ENCODE measurements at places on chromosomes 6 and 20.

- DNase-seq = no peak
Observed at GRCh38 chr6:9200712-9201111, 765.4 kb upstream of the SLC35B3 start.

DNA sequence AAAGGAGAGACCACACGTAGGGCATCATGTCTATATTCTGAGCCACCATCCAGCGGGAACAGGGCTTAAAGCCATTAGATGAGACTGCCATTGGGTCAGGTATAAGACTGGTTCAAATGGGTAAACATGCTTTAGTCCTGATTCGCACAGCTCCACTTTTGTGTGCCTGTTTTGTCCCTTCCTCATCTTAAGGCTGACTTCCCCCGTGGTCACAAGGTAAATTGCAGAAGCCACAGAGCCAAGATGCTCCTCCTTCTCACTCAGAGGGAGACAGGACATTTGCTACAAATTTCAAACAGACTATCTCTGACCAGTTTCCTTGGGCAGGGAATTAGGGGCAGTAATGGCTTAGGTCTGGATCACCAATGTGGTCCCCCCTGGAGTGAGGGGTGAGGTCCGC is 11.4 kb upstream of the IFNGR1 start:
- no peak for DNase-seq

- DNase-seq = no peak
Observed at GRCh38 chr6:22411376-22412105, 114.7 kb upstream of the PRL start.

DNA sequence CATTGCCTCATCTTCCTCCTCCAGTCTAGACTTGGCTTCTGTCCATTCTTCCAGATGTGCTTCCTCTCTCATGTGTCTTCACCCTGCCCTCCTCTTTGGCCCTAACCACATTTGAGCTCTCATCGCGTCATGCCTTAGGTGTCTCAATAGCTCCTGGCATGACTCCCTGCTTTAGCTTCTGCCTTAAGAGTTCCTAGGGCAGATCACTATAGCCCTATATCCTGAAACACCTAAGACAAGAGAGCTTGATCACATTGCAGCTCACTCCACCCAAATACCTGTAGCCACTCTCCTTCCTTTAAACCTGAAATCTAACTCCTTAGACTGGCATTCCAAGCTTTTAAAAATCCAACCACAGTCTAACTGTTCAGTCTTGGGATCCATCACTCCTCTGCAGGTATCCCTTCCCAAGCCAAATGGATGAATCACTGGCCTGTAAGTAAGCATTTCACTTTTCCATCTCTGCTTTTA is 69.0 kb upstream of the STXBP5 start:
- no peak for DNase-seq

- no peak for DNase-seq
Observed at GRCh38 chr6:140537834-140538705, 1163.6 kb upstream of the CITED2 start.

DNA sequence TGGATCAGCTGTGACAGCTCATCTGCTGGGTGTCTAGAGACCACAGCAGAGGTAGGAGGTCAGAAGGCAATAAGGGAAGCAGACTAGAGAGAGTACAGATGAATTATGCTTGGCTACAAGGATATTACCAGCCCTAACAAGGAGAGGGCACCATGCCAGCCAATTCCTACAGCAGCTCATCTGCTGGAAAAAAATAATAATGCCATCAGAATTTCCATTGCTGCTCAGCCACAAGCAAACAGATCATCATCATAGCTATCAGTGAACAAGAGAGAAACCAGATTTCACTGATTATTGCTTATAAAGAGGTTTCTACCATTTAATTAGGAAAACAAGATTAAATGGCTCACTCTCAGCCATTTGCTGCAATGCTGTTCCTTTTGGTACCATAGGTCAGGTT is 66.5 kb downstream of the PSMG4 start:
- no peak for DNase-seq

DNA sequence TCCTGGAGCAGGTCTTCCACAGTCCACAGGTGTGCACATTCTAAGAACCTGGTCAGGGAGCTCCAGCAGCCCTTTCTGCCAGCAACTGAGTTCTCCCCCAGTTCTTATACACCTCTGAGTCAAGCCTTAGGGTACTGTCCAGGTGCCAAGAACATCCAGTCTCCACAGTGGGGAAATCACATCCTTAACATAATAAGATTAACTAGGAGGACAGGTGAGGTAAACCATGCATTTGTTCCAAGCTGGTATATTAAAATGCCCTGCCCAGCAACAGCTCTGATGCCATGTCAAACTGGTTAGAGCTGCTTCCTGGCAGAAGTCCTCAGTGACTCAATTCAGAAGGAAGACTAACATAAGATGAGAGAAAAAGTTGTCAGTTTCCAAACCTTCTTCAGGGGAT is 303.9 kb upstream of the SGK1 start:
- DNase-seq = no peak

DNA sequence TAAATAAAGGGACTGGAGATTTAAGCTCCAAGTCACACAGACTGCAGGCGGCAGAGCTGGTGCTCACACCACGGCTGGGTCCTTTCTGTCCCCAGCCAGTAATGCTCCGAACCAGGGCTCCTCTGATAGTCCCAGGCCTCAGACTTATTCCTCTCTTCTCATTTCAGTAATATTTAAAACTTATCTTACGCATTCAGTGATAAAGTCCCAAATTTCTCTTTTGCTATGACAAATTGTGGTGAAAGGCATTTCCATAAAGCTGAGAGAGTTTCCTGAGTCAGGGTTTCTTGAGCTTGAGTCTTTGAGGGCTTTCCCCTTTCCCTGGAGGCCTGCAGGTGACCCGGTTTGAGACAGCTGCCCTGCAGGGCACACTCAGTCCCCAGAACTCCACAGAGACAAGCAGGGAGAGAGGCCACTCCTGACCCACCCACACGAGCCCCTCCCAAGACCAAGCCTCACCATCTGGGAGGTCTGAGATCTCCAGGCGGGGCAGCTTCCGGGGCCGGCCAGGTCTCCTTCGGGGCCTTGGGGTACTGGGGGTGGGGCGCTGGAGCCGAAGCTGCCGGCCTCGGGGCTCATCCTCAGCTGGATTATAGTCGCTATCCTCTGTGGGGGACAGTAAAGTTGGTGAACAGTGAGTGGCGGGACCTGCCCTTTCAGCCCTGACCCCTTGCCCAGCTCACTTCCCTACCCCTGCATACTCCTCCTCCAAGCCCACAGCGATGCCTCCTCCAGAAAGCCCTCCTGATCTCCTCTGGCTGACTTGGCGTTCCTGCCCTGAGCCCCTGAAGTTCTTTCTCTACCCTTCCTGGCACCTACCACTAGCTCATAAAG is 6.6 kb downstream of the ZNF335 start:
- DNase-seq = no peak

GRCh38 chr20:22576733-22577514 is 7.4 kb downstream of the FOXA2 start:
- no peak for DNase-seq

GRCh38 chr6:72522735-72523141 is 99.1 kb upstream of the KCNQ5 start:
- no peak for DNase-seq

DNA sequence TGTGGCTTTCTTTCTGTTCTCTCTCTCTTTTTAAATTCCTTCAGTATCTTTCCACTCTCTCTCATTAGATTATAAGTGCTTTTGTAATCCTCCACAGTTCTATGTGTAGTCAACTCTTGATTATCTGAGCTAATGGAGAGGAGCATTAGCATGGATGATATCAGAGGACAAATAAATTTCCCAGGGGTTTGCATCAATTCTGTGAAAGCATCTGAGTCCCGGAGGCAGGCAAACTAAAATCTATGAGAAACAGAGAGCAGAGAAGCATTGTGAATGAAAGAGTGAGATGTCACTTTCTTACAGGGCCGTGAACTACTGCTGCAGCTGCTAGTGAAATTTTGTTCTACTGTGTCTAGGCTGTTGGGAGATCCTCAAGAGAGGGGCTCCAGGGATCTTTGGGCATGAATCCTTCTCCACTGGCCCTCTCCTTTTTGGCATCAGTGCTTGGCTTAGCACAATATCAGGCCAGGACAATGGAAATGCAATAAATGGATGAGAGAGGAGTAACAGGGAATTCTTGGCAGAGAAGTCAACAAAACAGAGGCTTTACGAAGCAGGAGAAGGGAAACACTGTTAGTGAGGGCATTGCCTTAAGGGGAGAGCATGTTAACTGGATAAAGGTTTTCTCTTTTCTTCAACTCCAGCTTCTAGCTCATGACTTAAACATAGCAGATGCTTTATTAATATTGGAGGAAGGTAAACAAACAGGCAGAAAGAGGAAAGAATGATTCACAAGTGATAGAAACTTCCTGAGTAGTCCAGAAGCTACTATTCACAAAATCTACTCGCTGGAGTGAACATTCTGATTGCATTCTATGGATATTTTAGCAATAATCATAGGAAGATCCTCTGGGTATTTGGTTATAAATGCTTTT is 847.0 kb upstream of the MAP3K7 start:
- DNase-seq = no peak

GRCh38 chr6:140062043-140063020 is 687.9 kb upstream of the CITED2 start:
- no peak for DNase-seq

- DNase-seq = no peak
Observed at GRCh38 chr6:73264446-73264845, 1.4 kb upstream of the KHDC1 start.

- no peak for DNase-seq
Observed at GRCh38 chr20:31915491-31916280, 36.2 kb downstream of the PDRG1 start.

DNA sequence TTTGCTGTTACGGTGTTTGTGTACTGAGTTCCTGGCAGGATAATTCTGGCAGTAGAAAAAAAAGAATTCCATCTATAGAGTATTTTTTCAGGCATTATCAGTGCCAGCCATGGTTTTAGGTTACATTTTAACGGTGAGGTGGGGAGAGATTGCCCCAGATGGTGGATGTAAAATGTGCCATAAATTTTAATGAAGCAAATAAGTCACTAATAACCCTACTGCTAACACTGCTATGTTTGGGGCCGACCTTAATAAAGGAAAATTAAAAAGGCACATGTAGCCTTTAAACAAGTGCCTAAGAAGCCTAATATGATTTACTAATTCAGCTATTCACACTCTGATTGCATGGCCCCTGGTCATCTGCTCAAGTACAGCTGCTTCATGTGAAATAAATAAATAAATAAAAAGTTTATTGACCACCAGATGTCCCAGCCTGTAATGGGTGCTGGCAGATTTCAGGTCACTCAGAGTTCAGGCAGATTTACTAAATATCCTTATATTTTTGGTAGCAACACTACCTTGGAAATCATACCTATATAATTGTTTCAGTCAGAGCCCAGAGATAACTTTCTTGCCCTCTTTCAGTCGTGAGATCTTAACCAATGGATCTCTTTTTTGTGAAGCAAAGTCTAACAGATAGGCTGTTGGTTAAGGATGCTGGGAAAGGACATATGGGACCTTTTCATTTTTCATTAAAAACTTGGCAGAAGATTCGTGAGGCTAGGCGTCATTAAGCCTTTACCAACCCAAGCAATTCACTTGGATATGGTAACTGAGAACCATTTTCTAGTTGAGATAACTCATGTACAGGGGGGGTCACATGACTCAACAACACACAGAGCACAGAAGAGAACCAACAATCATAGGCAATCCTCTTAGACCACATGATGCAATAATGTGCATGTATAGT is 495.0 kb upstream of the NRSN1 start:
- DNase-seq = no peak

- DNase-seq = no peak
Observed at GRCh38 chr6:137362878-137363804, 131.1 kb downstream of the OLIG3 start.

DNA sequence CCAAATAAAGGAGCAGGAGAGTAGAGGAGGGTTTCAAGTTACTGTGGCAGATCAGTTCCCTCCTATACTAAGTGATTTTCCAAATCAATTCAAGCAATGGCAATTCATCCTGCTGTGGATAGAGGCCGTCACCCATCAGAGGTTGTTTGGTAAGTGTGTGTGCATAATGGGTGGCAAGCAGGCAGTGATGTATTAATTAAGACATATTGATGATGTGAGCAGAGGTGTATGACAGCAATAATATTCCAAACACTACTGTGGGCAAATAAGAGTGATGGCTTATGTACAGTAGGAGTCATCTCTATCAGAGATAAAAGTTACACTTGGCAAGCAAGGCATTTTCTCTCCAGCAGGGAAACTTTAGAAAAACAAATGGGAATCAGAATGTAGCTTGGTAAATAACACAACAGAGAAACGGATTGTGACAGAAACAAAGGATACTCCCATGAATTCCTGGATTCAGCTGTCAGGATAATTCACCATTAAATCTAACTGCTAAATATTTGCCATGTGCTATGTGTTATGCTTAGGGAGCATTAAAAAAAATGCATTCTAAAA is 196.3 kb downstream of the KHDC1L start:
- no peak for DNase-seq

- DNase-seq = no peak
Observed at GRCh38 chr6:73669005-73669404, 15.2 kb upstream of the SLC17A5 start.

DNA sequence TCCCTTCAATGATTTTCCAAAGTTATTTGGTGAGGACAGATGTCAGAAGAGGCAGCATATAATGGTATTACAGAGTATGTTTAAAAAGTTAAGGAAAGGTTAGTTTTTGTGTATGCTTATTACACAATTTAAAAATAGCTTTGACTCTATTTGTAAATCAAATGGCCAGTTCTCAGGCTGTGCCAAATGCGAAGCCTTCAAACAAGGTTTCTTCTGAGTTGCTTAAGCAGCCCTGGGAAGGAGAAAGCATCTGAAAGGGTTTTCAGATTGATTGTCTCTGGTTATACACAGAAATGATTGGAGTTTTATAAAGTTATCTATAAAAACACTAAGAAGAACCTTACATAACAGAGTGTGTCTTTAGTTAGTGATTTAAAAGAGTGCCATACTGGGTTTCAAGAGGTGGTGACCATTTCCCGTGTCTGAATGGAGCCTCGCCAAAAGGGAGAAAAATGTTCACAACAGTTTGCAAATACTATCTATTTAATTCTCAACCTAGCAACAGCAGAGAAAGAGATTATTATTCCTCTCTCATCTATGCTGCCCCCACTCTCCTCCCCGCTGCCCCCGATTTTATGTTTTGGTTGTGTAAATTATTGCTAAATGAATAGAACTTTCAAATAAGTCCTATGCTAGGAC is 16.7 kb downstream of the CD109 start:
- no peak for DNase-seq

- DNase-seq = no peak
Observed at GRCh38 chr6:99993533-99994251, at the start of gene MCHR2. MCHR2 (minus strand) TSS chr6:99994223; CDS start chr6:99956147, 38,076 bp downstream.

DNA sequence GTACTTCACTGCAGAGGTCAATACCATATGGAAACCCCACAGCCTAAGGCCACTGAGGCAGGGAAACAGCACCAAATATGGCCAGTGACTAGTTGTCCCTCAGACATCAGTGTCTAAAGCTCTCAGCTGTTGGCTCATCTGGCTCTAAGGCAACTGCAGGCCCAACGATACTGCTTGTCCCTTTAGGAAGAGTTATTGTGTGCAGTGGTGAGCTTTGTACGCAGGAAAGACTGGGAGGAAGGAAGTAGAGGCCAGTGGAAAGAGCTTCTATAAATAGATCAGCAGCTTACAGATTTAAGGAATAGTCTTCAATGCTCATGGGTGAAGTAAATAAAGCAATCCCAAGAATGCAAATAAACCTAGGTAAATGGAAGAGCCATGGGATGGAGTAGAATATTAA is 29.3 kb downstream of the DNAAF9 start:
- no peak for DNase-seq
